ENCODE measurements at places on chromosomes 2 and 18.

- DNase-seq: no peak
Observed at GRCh38 chr2:47078541-47079482, 76.3 kb downstream of the STPG4 start.

- DNase-seq: no peak
Observed at GRCh38 chr2:98769114-98769476, 38.2 kb upstream of the MGAT4A start.

DNA sequence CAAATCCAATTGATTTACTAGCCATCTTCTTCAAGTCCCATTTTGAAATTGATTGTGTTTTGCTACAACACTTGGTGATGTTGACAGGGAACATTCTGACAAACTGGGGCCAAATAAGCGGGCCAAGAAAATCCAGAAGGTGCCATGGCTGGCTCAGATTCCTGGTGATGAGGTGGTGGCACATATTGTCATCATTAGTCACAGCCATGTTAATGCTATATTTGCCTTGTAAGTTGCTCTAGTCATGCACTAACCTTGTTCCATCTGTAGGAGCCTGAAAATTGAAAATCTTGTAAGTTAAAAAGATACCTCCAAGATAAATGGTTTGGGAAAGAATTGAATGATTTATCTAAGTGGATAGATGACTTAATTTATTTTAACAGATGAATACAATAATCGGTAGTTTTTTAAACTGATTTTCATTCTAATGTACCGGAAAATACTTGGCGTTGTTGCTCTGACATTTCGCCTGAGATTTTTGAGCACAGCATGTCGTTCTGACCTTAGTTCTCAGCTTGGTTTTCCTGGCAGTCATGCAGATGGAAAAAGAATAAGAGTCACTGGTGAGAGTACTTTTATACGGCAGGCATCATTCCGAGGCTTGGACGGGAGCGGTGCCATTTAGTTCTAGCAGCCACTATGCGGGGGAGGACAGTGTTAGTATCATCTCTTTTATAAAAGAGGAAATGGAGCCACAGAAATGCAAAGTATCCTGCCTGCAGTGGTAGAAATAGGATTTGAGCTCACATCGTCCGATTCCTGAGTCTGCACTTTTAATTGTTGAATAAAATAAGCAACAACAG is 133.9 kb downstream of the ZNF532 start:
- DNase-seq: no peak

GRCh38 chr2:200378652-200379290 is 72.3 kb downstream of the SPATS2L start:
- no peak for DNase-seq

DNA sequence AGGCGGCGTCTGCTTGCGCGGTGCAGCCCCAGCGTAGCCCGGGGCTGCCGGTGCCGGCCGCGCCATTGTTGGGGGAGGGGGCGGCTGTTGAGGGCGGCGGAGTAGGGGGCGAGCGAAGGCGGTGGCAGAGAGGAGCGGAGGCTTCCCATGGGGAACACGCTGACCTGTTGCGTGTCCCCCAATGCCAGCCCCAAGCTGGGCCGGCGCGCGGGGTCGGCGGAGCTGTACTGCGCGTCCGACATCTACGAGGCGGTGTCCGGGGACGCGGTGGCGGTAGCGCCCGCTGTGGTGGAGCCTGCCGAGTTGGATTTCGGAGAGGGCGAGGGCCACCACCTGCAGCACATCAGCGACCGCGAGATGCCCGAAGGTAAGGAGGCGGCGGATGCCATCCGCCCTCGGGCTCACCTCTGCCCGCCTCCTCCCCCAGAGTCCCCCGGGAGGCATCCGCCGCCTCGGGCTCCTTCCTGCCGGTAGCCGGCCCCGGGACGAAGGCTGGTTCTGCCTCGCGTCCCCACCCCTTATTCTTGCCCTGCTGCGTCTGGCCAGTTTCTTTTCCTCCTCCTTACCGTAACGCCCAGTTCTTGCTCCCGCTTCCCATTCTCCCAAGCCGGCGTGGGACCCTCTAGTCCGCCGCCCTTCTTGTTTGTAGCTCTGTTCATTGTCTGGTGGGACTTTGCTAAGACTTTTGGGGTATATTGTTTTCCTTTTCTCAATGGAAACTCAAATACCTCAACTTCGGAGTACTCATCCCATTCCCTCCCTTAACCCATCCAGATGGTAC is 500 bp downstream of the CCNYL1 start:
- peak; percentile 65 for DNase-seq

DNA sequence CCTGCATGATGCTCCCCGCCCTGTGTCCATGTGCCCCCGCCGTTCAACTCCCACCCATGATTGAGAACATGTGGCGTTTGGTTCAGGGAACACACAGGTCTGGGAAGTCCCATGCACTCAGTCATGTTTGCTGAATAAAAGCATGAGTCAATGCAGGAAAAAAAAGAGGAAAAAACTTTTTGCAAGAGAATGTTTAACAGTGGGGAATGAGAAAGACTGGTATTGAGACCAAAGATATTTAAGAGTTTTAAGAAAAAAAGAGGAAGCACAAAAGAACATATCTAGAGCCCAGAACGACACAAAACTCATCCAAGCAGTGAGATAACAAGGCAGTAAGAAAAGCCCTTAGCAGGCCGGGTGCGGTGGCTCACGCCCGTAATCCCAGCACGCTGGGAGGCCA is 279.2 kb upstream of the THSD7B start:
- DNase-seq: no peak

DNA sequence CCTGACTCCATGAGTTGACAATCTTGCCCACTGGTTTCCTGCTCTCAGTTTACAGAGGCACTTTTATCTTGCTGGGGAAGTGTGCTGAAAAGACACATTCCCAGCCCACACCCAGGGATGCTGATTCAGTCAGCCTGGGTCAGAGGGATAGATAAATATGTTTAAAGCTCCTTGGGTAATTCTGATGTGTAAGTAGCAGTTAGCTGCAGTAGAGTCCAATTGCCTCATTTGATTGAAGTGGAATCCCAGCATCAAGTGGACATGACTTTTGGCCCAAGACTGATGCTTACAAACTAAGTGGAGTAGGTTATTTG is 29.4 kb downstream of the PSD4 start:
- no peak for DNase-seq

- no peak for DNase-seq
Observed at GRCh38 chr2:229914171-229914570, 7.6 kb downstream of the TRIP12 start.

DNA sequence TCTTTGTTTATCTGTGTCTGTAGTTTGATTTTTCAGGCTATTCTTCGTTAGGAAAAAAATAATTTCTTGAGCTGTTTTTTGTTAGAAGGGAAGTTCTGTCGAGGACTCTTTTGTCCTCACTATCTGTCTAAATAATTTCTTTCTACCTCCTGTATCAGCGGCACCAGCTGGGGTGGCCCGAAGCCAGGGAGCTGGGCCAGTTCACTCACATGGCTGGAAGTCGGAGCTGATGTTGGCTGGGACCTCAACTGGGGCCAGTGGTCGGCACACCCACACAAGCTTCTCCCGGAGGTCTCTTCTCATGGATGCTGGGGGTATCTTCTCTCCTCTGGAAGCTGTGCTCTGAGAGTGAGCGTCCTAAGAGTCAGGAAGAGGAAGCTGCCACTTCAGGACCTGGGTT is 8.0 kb upstream of the PDIA6 start:
- no peak for DNase-seq

DNA sequence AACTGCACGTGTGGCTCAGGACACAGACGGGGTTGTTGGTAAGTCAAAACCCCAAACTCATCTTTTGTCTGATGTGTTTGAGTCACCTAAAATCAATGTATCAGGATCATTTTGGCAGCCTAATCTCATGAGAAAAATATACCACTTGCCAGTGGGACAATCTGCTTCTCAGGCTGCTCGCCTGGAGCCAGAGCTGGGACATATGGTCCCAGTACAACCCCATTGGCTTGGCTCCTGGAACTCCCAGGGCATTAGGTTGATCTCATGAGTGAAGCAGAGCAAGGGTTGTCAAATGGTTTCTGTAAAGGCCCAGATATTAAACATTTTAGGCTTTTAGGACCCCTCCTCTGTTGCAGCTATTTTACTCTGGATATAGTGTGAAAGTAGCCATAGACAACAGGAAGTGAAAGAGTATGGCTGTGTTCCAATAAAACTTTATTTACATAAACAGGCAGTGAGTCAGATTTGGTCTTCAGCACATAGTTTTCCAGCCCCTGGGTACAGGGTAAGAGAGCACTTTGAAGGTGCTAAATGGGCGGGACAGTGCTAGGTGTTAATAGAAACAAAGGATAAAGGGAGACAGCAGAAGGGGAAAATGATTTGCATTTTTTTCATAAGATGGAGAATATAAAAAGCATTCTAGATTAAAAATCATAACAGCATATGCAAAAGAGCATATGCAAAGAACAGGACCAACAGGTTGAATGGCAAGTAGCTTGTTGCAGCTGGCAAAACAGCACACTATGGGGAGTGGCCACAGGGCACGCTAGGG is 290.8 kb downstream of the KCNS3 start:
- no peak for DNase-seq

GRCh38 chr2:81976998-81977397 is 1672.4 kb upstream of the LRRTM1 start:
- no peak for DNase-seq

GRCh38 chr18:49305688-49306336 is 154.6 kb downstream of the DYM start:
- no peak for DNase-seq

GRCh38 chr2:30259827-30260679 is 28.7 kb downstream of the LBH start:
- DNase-seq: no peak

DNA sequence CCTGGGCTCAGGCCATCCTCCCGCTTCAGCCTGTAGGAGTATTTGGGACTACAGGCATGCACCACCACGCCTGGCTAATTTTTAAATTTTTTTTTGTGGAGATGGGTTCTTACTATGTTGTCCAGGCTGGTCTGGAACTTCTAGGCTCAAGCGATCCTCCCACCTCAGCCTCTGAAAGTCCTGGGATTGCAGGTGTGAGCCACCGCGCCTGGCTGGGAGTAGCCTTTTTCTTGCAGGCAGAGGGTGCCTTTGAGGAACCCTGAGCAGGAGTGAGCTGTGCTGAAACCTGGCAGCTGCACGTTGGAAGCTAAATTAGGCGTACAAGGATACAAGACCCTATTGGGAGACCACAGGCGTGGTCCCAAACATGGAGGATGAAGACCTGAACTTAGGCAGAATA is 8.0 kb downstream of the CTDSP1 start:
- DNase-seq: no peak

- no peak for DNase-seq
Observed at GRCh38 chr2:206557321-206557720, 85.0 kb upstream of the FAM237A start.

DNA sequence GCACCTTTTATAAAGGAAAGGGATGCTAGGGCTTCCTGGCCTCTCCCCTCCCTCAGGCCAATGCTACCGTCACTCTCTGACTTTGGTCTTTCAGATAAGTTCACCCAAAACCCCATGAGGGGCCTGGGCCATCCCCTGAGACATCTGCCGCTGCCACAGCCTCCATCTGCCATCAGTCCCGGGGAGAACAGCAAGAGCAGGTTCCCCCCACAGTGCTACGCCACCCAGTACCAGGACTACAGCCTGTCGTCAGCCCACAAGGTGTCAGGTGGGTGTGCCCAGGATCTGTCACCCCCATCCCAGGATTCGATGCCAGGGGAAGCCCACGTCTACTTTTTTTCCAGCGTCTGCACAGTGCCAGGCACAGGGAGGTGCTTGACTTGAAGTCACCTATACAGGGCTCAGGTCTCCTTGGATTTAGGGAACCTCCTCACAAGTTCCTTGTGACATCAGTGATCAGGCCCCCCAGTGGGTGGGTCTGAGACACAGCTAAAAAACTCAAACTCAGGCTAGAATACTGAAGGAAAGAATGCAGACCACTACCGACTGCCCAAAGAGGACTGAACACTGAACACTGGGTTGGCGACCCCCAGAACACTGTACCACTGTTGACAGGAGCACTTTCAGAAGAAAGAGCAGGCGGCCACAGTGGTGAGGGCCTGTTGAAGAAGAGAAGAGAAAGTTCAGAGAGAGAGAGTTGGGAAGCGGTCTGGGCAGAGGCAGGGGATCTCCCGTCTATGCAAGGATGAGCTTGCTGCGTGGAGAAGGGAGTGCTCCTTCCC is 85.3 kb downstream of the EPAS1 start:
- DNase-seq: no peak

GRCh38 chr2:184532551-184532950 is 65.8 kb upstream of the ZNF804A start:
- no peak for DNase-seq

DNA sequence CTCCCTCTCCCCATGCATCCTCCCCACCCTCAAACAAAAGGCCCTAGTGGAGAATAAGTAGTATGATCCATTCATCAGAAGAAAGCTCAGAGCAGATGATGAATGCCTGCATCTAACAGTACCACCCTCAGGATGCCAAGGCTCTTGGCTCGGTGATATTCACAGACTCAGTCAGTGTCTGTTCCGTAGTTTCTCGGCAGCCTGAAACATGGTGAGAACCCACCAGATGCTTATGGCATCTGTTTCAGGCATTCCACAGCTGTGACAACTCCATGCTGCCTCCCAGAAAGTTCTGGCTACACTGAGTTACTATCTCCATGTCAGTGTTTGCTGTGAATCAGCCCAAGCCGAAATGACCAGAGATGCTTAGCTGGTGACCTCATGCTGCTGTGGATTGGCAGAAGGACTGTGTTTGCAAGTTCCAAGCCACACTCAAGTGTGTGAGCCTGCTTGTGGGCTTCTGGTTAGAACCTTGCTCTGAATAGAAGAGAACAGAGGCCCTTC is 83.9 kb downstream of the WDSUB1 start:
- no peak for DNase-seq

DNA sequence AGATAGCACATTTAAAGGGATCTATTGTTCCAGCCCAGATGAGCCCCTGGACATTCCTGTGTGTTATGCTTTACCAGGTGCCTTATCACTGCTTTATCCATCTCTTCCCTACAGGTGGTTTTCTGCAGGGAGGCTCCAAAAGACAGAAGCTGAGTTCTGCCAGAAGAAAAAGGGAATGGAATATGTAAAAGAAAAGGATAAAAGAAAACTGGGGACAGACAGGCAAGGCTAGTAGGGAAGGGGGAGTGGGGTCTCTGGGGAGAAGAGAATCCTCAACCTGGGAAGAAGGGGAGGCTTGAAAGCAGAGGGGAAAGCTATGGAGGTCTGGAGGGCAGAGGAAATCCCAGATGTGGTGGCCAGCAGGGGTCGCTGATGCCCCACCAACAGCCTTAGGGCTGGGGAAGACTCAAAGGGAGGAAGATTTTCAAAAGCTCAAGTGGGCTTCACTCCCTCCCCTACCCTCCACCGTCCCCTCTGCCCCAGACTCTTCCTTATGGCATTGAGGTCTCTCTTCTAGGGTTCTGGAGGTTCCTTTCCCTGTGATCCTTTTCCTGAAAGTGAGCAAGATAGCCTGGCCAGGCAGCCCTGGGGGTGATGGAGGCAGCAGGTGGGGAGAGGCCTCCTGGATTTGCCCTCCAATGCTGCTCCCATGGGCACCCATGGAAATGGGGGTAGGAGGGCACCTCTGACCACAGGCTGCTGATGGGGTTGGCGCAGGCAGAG is 178.1 kb upstream of the PKDCC start:
- peak; percentile 78 for DNase-seq

- DNase-seq: peak; percentile 76
Observed at GRCh38 chr2:98518101-98518500, 73.4 kb downstream of the INPP4A start.

GRCh38 chr2:69975136-69975852 is 13.9 kb upstream of the ASPRV1 start:
- DNase-seq: no peak
